ENCODE measurements at places on chromosomes 4 and X. TPM values are rescaled to one million over a fixed set of nuclear protein-coding genes. Genes with fewer than 3 reads are reported as not detected.

The TBCK gene
- 67.5 TPM for total RNA-seq

DNA sequence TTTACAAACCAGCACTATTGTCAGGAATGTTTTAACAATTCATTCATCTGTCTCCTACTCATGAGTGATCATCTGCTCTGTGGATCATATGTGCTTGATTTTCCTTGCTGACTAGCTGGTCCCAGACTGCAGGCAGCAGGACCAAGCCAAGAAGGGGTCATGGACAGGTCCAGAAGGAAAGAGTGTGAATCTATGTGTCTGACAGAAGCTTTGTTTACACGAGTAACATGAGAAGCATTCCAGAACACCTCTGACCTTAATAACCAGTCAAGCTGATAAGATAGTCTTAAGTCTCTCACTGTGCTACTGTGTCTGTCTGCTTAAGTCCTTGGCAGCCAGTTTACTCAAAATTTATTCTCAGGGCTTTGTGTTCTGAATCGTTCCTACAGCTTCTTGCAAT is 39.0 kb downstream of the GUCY1A1 start:
- peaks cover 44% of the 10 kb centered on the region for H3K4me1 ChIP-seq
- no peak for DNase-seq
- peak overlapping the region; percentile 93 for H3K27ac ChIP-seq
- H3K4me3 ChIP-seq: no peak overlapping the region

DNA sequence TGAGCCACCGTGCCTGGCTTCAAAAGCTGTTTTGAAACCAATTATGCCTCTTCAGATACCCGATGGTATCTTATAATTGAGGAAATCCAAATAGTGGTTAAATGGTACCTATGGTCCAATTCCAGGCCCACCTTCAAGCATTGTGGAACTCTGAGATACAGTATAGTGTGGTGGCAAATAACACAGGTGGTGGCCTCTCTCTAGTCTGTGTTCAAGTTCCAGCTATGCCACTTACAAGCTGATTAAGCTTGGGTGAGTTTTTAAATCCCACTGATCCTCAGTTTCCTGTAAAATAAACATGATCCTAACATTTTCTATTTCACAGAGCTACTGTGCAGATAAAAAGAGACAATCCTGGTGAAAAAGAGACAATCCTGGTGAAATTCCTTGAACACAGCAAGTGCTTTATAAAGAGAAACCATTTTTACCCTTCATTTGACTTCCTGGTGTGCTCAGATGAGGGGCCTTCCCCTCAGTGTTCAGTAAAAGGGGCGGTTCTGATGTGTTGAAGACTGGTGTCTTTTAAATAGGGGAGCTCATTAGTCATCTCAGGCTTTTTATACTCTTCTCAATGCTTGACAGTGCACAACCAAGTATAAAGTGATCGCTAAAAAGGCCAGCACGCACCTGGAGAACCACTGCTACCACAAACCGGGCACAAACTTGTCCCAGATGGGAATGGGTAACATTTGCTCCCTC is 30.8 kb upstream of the CD40LG start:
- H3K27me3 ChIP-seq: no peaks in the 10 kb centered on the region
- H3K36me3 ChIP-seq: no peaks in the 10 kb centered on the region
- H3K27ac ChIP-seq: no peak overlapping the region
- H3K4me3 ChIP-seq: no peak overlapping the region

DNA sequence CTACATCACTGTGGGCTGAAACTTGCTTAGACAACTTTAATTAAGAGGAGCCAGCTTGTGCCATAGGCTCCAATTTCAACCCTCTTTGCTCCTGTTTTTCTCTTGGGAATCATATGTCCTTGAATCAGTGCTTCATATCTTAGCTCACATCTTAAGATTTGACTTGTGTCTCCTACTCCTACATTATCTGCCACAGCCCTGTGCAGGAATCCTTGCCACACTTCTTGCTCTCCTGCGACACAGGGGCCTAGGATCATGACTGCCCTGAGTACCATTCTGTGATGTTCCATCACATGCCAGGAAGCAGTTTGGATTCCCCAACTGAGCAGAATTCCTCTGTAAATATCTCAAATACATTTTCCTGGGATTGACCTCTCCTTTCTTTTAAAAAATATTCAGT is 36.4 kb downstream of the ARSJ start:
- H3K4me3 ChIP-seq: no peak overlapping the region
- peaks cover 11% of the 10 kb centered on the region for H3K4me1 ChIP-seq
- H3K27me3 ChIP-seq: no peaks in the 10 kb centered on the region

- peaks cover 17% of the 10 kb centered on the region for H3K36me3 ChIP-seq
- H3K27ac ChIP-seq: peak overlapping the region; percentile 8
- H3K4me3 ChIP-seq: no peak overlapping the region
- no peaks in the 10 kb centered on the region for H3K27me3 ChIP-seq
- peaks cover 13% of the 10 kb centered on the region for H3K4me1 ChIP-seq
- DNase-seq: no peak
These were observed 2141.7 kb upstream of the TENM3 start for GRCh38 chr4:180101348-180102083.

DNA sequence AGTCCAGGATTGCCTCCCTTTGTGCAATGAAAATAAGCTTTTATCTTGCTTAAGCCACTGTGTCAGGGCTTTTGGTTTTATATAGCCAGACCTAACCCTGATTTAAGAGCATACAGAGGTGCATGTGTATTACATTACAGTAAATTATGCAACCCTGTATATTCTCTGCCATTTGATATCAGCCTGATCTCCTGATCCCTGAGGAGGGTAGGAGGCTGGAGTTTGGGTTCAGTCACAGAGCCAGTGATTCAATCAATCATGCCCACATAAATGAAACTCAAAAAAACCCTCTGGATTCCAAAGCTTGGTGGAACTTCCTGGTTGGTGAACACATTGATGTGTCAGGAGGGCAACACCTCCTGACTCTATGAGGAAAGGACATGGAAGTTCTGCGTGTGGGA is 7.3 kb upstream of the KLHL8 start:
- no peaks in the 10 kb centered on the region for H3K36me3 ChIP-seq
- H3K27ac ChIP-seq: no peak overlapping the region
- DNase-seq: no peak
- H3K4me1 ChIP-seq: peaks cover 22% of the 10 kb centered on the region
- no peak overlapping the region for H3K4me3 ChIP-seq
- H3K27me3 ChIP-seq: peaks cover 24% of the 10 kb centered on the region

DNA sequence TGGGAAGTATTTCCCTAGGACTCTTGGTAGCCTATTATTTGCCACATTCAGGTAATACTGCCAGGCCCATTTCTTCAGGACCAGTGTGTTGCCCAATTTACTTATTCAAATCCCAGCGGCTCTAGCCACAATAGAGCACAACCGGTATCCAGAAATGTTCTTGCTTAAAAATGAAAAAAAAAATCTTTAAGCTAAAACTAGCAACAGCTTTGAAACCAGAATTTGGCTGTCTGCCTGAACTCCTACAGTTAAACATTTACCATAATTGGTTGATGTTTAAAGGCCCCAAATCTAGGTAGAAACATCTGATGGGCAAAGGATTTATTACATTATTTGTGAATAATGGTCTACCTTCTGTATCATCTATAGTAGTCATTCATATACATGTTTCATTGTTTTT is 930 bp upstream of the SLITRK4 start:
- H3K27me3 ChIP-seq: peaks cover 37% of the 10 kb centered on the region
- no peak overlapping the region for H3K4me3 ChIP-seq
- no peaks in the 10 kb centered on the region for H3K36me3 ChIP-seq
- no peak for DNase-seq
- peaks cover 10% of the 10 kb centered on the region for H3K4me1 ChIP-seq

- H3K27ac ChIP-seq: no peak overlapping the region
- H3K36me3 ChIP-seq: peaks cover 7% of the 10 kb centered on the region
- peaks cover 2% of the 10 kb centered on the region for H3K27me3 ChIP-seq
- H3K4me1 ChIP-seq: no peaks in the 10 kb centered on the region
These were observed 30.8 kb upstream of the PGM2 start for GRCh38 chr4:37795581-37796195.

DNA sequence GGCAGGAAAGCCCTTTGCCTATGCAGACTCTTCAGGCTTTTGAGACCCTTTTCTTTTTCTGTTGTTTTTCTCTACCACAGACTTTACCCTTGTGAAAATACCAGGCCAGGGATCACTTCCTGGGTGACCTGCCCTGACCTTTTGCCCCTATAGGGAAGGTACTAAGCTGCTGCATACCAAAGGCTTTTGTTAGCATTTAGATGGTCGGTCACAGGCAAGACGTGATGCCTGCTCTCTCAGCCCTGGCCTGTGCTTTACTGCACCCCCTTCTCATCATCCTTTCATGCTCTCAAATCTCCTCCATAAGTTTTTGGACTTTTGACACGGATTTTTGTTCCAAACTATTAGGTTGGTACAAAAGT is 98.2 kb downstream of the ARHGAP10 start:
- H3K27me3 ChIP-seq: no peaks in the 10 kb centered on the region
- DNase-seq: no peak
- no peak overlapping the region for H3K4me3 ChIP-seq
- H3K36me3 ChIP-seq: peaks cover 4% of the 10 kb centered on the region

DNA sequence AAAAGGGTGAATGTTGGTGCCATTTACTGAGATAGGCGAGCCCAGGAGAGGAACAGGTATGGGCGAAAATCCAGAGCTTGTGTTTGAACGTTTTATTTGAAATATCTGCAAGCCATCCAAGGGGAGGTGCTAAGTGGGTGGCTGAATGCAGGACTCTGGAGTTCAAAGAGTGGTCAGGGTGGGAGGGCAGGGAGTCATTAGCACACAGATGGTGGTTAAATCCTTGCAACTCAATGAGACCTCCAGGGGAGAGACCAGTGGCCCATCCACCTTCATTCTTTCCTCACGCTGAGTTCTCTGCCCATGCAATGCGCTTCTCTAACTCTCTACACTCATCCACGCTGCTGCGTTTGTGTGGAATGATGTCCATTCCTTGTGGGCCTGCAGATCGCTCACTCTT is 101.1 kb downstream of the VCX3B start:
- H3K36me3 ChIP-seq: no peaks in the 10 kb centered on the region
- no peak overlapping the region for H3K4me3 ChIP-seq
- DNase-seq: no peak
- no peak overlapping the region for H3K27ac ChIP-seq
- H3K4me1 ChIP-seq: no peaks in the 10 kb centered on the region

DNA sequence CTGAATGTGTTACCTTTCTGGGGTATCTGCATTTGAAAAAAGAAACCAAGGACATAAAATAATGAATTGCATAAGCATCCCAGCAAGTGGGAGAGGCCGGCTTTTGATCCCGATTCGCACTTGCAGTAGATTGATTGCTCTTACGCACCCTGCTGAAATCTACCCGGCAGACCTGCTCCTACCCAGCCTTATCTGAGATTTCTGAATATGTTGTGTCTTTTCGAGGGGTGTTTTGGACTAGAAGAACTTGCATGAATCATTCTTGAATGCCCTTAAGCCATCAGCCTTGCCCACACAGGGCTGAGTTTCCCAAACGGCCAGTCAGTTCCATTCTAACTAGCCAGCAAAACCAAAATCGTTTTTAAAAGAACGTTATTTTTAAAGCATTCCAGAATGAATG is 174.4 kb upstream of the BCOR start:
- no peak overlapping the region for H3K27ac ChIP-seq
- no peak overlapping the region for H3K4me3 ChIP-seq
- DNase-seq: no peak
- no peaks in the 10 kb centered on the region for H3K27me3 ChIP-seq
- H3K36me3 ChIP-seq: peaks cover 1% of the 10 kb centered on the region
- H3K4me1 ChIP-seq: peaks cover 19% of the 10 kb centered on the region

Data from mesothelial cell of epicardium (in vitro differentiated cells).